ENCODE measurements at places on chromosomes 16 and 17.
A peak's percentile ranks its signal among the peaks of the same experiment; 100 is the strongest.

- no peak for DNase-seq
Observed at GRCh38 chr16:23185656-23186055, 3.1 kb downstream of the SCNN1G start.

GRCh38 chr17:59762824-59763374 is 55.4 kb downstream of the VMP1 start:
- no peak for DNase-seq

- no peak for DNase-seq
Observed at GRCh38 chr16:30406795-30407101, 658 bp upstream of the ZNF771 start.

GRCh38 chr17:82003411-82004381 is 19.0 kb downstream of the CENPX start:
- peak; percentile 28 for DNase-seq

GRCh38 chr16:75058806-75059205 is 57.8 kb downstream of the LDHD start:
- DNase-seq = no peak

DNA sequence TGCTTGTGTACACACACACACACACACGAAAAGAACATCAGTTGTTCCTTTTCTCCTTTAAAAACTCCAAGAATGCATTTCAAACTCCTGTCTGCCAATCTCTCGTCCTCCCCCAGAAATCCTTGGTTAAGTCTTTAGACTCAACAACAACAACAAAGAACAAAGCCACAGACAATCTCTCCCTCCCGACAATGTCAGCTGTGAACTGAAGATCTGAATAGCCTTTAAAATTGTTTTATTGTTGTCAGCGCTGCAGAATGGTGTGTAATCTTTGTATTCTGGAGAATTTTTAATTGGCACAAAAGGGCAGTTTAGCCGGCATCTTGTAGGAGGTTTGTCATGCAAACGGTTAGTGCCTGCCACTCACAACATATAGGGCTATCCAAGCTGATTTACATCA is 219.5 kb downstream of the MSI2 start:
- no peak for DNase-seq

DNA sequence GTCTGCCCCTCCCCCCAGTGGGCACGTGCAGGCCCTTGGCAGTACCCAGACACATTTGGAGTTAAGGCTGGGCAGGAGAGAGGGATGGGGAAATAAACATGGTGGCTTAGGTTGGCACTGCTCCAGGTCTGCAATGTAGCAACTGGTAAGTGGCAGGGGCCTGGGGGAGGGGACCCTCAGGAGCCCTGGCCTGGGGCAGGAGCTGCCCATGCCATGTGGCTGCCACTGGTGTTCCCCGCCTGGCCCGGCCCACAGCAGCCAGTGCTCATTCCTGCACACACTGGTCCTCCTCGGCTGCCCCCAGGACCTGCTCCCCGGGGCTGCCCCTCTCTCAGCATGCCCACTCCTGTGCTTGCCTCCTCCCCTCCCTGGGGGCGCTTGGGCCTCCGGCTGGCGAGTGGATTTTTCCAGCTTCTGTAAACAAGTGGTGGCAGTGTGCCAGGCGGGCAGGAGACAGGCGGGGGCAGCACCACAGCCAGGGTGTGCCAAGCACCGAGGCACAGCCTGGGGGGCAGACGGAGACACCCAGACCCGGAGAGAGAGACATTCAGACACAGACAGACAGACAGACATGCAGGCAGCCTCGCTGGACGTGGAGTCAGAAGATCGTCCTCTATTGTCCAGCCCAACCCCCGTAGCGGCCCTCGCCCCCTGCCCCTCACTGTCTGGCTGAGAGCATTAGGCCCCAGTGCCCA is 9.4 kb downstream of the THRA start:
- no peak for DNase-seq

DNA sequence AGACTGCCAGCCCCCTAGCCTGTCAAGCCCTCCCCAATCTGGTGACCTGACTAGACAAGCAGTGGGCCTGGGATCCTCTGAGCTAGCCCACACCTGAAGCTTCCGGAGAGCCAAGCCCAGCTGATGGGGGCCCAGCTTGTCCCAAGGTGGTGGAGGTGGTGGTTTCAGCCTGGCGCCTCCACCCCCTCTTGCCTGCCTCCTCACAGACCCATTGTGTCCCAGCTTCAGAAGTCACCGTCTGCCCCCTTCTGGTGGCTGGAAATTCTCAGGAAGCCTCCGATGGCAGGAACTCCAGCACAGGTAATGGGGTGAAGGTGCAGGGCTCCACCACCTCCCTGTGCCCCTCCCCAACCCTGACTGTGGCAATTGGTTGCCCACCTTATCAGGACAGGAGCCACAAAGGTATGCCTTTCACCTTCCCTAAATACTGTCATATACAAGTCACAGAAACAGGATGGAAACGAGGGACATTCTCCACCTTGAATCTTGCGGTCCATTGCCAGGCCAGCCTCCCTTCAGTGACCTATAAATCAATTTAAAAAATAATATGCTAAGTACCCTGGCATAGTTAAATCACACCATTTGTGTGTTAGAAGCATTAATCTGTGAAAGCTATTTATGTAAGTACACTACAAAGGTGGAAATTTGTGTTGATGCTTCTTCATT is 66.0 kb upstream of the ZNF423 start:
- peak; percentile 35 for DNase-seq

Measured in stimulated activated CD4-positive, alpha-beta T cell treated with anti-CD3 and anti-CD28 coated beads, Interleukin-1b, Interleukin-23, amount 100 ng/mL, for 48 hours (primary cell).